ENCODE measurements at places on chromosomes 6 and 20.

GRCh38 chr20:56860413-56860812, 231.3 kb downstream of the TFAP2C start:
- DNase-seq: peak; percentile 25

DNA sequence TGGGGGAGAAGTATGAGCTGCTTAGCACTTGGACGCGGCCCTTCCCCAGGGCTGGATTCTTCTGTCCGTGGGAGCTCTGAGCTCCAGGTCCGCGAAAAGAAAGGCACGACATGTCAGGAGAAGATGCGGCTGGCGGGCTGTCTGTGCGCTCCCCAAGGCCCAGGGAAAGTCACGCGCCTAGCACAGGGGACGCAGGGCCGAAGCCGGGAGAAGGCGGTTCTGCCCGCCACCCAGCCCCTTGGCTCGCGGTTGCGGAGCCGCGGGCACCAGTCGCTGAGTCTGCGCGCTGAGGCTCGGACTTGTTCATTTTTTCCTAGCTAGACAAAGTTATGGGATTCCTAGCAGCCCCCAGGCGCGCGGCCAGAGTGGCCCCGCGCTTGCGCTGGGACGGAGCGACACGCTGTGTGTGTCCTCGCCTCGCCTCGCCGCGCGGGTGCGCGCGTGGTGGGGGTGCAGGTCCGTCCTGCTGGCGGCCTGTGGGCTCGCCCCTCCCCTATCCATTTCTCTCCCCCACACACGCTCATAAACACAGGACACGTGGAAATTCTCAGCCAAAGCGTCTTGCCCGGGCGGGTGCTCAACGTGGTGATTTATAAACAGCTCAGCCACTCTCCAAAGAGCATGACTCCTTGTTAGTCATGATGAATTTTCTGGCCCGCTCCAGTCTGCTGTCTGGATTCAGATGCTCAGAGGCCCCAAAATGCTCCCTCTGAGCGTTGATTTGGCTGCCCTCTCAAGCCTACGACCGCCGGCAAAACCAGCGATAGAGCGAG, 1.9 kb upstream of the POU3F2 start:
- peak; percentile 47 for DNase-seq

GRCh38 chr6:151494936-151495320, 1.1 kb downstream of the CCDC170 start:
- DNase-seq: no peak

- peak; percentile 70 for DNase-seq
These were observed 4.3 kb downstream of the SDCBP2 start for GRCh38 chr20:1324598-1325172.

GRCh38 chr6:41596807-41597206, 41.5 kb upstream of the MDFI start:
- no peak for DNase-seq

DNA sequence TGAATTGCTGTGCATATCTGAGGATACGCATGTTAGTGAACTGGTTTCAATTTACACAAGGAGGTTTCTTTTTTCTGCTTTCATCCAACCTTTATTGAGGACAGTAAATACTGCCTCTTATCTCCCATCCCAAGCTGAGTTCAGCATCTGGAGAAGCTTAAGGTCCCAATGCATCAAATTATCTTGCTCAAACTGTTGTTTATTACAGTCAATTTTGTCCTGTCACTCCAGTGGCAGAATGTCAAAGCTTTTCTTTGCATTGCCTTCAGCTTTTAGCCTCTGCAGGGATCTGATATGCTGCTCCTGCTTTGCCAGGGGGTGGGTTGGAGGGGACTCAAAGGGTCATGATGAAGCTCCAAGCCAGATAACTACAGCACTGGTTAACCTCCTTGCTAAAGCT, 435.4 kb upstream of the SOX4 start:
- no peak for DNase-seq
